ENCODE measurements at places on chromosomes 2 and 18. TPM values are rescaled to one million over a fixed set of nuclear protein-coding genes. Genes with fewer than 3 reads are reported as not detected.

IL18R1 gene
- 0.25 TPM for total RNA-seq

LINC00305 gene
- total RNA-seq: not detected

TAF1B gene
- total RNA-seq: 16.3 TPM

ZAP70 gene
- total RNA-seq: 0.13 TPM

MAP2 gene
- total RNA-seq: 11.2 TPM

RAX gene
- total RNA-seq: not detected

PLCL1 gene
- total RNA-seq: 0.76 TPM

SATB2 gene
- total RNA-seq: 0.26 TPM

TUBA3E gene
- total RNA-seq: not detected

RNF149 gene
- 38.4 TPM for total RNA-seq

LHCGR gene
- total RNA-seq: not detected

MRPL30 gene
- 27.2 TPM for total RNA-seq

TSPYL6 gene
- not detected for total RNA-seq

ATP6V1B1 gene
- not detected for total RNA-seq

IL36B gene
- total RNA-seq: not detected

LCT gene
- total RNA-seq: not detected

CYS1 gene
- under 0.01 TPM for total RNA-seq

SERPINB3 gene
- total RNA-seq: not detected

TOGARAM2 gene
- total RNA-seq: 0.13 TPM

PPP1R1C gene
- total RNA-seq: 0.13 TPM

ARL4C gene
- 2.7 TPM for total RNA-seq

NPHP1 gene
- 1.5 TPM for total RNA-seq

DCDC2C gene
- 0.13 TPM for total RNA-seq

MEP1B gene
- not detected for total RNA-seq

ID2 gene
- total RNA-seq: 87.4 TPM

LOXHD1 gene
- under 0.01 TPM for total RNA-seq

All from dermis microvascular lymphatic vessel endothelial cell (primary cell).